ENCODE measurements at places on chromosomes 16 and 17.

DNA sequence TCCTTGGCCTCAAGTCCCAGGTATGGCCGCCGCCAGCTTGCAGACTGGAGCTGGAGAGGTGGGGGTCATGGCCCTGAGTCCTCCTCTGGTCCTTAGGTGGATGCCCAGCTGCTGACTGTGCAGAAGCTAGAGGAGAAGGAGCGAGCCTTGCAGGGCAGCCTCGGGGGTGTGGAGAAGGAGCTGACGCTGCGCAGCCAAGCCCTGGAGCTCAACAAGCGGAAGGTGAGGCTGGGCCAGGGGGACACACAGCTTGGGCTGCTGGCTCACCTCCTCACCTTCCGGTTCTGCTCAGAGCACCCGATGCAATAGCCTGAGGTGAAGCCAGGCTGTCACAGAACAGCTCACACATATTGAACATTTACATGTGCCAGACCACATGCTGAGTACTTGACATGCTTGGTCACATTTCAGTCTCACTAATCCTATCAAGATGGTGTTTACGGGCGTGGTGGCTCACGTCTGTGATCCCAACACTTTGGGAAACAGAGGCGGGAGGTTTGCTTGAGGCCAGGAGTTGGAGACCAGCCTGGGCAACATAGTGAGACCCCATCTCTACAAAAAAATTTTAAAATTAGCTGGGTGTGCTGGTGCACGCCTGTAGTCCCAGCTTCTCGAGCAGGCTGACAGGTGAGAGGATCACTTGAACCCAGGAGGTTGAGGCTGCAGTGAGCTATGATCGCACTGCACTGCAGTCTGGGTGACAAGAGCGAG, 7.4 kb downstream of the RNF40 start:
- no peak for DNase-seq

- DNase-seq, result no peak
Measured at GRCh38 chr16:89910717-89911354, 7.8 kb upstream of the MC1R start.

GRCh38 chr17:78172249-78173051, 4.1 kb downstream of the SYNGR2 start:
- DNase-seq, result no peak

DNA sequence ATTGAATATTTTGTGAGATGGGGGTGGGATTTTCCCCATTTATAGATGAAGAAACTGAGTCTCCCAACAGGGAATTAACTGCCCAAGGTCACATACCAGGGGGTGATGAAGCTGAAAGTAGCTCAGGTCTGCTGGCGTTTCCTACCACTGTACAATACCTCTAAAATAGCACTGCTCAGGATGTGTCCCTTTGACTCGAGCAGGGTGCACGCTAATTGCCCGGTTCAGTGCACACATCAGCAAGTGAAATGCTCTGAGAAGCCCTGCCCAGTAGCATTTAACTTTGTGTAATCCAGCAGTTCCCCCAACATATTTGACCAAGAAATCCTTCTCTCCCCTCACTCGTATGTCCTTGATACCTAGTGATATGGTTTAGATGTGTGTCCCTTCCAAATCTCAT, 50.1 kb upstream of the DDX52 start:
- DNase-seq, result no peak

GRCh38 chr17:66331038-66331816, 28.8 kb downstream of the PRKCA start:
- peak; percentile 43 for DNase-seq

DNA sequence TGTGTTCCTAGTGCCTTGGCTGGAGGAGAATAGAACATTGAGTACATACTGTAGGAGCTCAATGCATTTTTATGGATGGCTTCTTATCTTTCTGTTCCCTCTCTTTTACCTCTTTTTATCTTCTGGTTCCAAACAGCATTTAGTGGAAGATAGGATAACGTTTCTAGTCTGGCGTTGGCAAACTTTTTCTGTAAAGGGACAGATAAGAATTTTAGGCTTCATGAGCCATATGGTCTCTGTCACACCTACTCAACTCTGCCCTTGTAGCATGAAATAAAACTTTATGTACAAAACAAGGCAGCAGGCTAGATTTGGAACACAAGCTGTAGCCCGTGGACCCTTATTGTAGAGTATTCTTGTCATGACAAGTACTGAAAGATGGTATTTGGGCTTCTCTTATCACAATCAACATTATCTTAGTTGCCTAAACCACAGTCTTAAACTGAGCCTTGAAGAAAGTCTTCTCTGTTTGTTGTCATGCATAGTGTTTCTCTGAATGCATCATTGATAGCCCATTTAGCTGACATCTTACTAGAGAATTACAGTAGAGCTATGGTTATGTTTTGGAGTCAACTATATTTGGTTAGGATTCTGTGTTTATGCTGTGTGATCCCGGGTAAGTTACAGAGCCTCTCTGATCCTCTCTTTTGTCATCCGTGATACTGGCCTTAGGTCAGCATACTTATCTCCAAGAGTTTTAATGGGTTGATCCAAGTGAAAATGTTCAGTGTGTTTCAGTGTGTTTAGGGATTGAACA, 80.2 kb downstream of the HS3ST4 start:
- no peak for DNase-seq

- no peak for DNase-seq
Measured at GRCh38 chr16:87054856-87055255, 262.3 kb downstream of the C16orf95 start.

- DNase-seq, result no peak
Measured at GRCh38 chr16:55574811-55575210, 8.3 kb downstream of the CAPNS2 start.

GRCh38 chr16:79564671-79565107, 35.8 kb downstream of the MAF start:
- no peak for DNase-seq

DNA sequence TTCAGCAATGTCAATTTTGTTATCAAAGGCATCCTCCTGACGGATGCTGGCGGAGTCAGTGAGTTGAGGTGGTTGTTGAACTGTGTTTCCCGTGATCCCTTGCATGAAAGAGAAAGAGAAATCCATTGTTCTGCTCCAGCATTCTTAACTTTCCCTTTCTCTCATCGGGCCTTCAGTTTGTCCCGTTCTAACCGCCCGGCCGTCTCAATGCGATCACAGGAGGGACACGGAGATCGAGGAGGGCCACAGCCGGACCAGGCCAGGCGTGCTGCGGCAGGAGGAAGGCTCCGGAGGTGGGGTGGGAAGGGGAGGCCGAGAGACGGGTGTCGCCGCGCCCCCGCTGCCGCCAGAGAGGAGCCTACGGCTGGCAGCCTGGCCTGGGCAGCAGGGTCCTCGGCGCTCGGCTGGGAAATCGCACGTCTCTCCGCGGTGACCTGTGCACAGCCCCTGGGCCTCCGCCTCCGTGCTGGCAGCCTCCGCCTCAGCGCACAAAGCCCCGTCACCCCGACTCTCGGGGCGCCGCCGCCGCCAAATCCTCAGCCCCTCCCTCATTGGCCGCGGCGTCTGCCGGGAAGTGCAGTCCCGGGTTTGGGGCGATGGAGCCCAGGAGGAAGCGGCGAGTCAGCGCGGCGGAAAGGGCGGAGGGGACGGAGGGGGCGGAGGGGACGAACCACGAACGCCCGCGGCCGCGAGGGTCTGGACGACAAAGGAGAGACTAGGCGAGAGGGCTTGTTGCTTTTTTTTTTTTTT, 38.1 kb downstream of the SOST start:
- peak; percentile 85 for DNase-seq

- no peak for DNase-seq
Measured at GRCh38 chr16:86977076-86977676, 340.0 kb downstream of the C16orf95 start.

- no peak for DNase-seq
Measured at GRCh38 chr17:30395398-30396022, 16.8 kb downstream of the CPD start.

GRCh38 chr16:82031116-82032084, 3.7 kb upstream of the HSD17B2 start:
- no peak for DNase-seq

- DNase-seq, result no peak
Measured at GRCh38 chr16:13958474-13958873, 38.5 kb downstream of the ERCC4 start.

DNA sequence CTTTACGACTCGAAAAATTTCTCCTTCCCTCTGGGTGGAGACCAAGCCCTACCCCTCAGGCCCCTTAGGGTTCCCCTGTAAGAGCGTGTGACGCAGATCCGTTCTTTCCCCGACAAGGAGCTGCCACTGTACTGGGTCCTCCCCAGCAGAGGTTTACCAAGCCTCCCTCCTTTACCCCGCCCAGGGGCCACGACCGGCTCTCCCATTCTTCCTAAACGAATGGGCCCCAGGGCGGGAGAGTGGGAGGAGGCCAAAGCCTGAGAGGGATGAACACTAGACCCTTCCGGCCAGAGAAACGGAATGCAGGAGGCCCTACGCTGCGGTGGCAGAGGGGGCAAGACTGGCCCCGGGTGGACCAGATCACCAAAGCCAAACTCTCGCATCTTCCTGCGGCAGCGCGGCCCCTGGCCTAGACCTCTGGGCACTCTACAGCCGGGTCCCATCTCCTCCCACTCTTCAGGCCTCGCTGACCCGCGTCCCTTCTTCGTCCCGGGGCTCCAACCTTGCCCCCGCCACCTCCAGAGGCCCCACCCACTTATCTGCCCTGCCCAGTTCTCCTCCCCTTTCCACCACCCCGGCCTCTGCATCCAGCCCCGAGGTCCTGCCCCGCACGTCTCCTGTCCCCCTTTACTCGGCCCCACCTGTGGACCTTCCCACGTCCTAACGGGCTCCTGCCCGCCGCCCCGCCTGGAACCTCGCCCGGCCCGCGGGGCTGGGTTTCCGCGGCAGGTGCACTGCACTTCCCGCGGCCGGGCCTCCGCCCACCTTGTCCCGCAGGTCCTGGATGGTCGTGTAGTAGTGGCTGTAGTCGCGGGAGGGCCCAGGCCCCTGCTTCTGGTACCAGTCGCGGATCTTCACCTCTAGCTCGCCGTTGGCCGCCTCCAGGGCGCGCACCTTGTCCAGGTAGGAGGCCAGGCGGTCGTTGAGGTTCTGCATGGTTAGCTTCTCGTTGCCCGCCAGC, 765 bp downstream of the KRT19 start:
- DNase-seq, result peak; percentile 24

GRCh38 chr17:82419540-82419939, 1.2 kb upstream of the OGFOD3 start:
- DNase-seq, result no peak

DNA sequence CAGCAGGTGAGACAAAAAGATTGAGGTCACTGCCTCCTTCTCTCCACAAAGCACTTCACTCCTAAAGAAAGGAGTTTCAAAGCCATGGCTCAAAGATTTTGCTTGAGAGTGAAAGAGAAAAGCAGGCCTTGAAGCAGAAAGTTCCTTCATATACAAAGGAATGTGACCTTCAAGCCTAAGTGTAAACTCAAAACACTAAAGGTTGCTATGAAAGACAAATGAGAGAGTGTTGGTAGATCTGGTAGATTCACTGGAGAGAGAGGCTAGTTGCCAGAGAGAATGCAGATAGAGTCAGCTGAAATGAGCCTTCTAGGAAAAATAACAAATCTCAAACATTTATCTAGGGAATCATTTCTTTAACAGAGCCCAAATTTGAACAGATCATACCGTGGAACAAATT, 305.2 kb downstream of the CDH8 start:
- DNase-seq, result no peak

- no peak for DNase-seq
Measured at GRCh38 chr17:15483431-15483830, 16.0 kb upstream of the CDRT4 start.

GRCh38 chr16:75376475-75377161, 56.7 kb downstream of the CFDP1 start:
- no peak for DNase-seq

GRCh38 chr16:70686376-70687101, 686 bp upstream of the MTSS2 start:
- DNase-seq, result no peak

- DNase-seq, result no peak
Measured at GRCh38 chr17:57849163-57849873, 526 bp downstream of the MRPS23 start.

DNA sequence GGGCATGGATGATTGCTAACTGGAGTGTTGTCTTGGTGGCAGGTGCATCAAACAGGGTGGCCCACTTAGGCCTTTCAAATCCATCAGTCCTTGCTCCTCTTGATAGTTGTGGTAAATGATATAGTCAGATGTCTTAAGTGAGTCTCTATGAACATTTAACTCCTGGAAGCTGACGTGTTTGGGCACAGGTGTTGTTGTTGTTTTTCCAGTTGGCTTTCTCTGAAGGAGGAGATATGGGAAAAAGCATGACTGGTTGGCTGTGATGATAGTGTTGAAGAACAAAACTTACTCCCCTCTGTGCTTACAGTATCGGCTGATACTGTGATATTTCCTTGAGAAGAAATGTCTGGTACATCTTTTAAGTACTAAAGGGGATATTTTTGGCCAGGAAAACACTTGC, 18.0 kb downstream of the TNRC6A start:
- DNase-seq, result no peak

GRCh38 chr17:4584101-4584916, at the start of gene SMTNL2:
Gene SMTNL2 (plus strand): TSS chr17:4584529. CDS start chr17:4584606, 77 bp downstream.
- peak; percentile 26 for DNase-seq

DNA sequence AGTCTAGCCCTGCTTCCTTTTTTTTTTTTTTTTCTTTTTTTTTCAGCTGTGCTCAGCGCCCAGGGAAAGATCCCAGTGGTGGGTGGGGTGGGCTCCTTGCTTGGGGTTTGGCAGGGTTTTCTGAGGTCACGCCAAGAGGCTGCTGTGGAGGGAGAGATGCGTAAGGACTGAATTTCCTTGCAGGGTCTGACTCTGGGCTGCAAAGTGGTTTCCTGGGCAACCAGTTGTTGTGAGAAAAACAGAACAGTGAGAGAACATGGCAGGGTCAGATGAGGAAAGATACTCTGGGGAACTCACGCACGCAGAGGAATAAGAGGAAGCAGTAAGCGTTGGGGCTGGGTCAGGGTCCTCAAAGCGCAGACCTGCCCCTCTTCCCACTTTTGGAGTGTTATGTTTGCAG, 119.5 kb downstream of the IRF8 start:
- DNase-seq, result no peak

DNA sequence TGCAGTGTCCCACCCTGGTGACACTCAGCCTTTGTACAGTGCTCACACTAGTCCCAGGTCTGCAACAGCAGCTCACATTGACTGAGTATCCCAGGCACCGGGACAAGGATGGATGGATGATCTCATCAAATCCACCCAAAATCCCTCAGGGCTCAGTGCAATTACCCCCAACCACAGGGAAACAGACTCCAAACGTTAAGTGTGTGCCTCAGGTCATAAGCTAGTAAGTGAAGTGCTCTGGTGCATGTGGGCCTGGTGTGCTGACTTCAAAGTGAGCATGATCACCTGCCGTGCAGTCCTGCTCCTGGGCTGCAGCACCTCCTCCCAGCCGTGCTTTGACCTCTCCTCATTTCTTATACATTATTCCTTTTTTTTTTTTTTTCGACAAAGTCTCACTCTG, 31.2 kb upstream of the CD300E start:
- DNase-seq, result no peak

DNA sequence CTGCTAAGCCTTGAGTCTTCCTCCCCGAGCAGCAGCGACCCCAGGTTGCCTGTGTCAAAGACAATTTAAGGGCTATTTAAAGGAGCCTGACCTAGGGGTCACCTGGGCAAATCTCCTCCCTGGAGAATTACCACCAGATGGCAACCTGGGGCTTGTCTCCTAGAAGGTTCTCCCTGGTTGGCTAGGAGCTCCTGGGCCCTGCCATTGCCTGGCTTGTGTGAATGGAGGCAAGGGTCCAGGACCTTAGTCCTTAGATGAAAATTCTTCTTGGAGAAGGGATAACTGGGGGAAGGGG, 51.3 kb upstream of the TAC4 start:
- no peak for DNase-seq

All from CD4-positive, alpha-beta T cell treated with Interleukin-17A for 4 hours (primary cell).